B cell (primary cell): ENCODE measurements at places on chromosomes 5 and 9.

- DNase-seq: no peak
Measured at GRCh38 chr5:139481122-139481533, 1.4 kb downstream of the STING1 start.

DNA sequence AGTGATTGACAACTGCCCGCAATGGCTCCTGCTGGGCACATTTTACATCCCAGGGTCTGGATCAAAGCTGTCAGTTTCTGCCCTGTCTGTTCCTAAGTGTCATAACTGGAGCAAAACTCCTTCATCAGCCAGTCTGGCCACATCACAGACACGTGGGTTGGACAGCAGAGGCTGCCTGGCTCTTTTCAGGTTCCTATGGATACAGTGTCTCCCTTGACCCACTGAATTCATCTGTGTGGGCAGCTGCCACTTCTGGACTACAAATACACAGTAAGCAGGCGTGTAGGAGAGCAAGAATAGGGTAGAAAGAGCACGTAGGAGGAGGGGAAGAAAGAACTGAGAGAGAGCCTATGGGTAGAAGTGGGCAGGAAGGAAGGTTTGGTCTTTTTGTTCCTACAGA is 238.0 kb downstream of the ENC1 start:
- no peak for DNase-seq

DNA sequence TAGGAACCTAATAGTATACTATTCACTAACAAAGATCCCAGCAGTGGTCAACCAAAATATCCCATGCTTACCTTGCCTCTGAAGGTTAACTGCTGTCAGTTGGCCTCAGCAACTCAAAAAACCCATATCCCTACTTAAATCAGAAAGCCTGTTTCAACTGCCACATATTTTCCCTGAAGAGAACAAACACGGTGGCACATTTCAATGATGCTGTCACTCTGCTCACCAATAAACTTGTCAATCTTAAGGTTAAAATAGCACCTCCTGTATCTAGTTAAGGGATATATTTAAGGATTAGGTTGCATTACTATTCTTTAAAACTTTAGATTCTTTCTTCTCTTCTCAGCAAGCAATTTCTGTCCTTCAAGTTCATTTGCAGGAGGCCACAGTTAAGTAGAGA is 986.9 kb downstream of the CDH18 start:
- DNase-seq: no peak

DNA sequence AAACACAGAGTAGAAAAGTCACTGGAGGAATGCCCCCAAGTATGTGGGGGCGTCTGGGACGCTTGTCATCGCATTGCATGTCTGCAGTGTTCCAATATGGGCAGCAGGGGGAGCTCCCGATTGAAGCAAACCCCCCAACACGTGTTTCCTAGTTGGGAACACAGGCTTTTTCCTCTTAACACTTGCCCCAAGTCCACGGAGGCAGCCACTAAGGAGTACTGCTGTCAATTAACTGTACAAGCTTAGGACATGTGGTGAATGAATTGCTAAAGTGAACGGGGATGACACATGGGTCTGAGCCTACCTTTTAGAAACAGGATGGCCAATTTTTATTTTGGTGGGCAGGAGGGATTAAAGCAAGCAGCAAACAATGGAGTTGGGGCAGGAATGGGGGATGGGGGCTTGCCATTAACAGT is 2.2 kb downstream of the GABRB2 start:
- DNase-seq: no peak

DNA sequence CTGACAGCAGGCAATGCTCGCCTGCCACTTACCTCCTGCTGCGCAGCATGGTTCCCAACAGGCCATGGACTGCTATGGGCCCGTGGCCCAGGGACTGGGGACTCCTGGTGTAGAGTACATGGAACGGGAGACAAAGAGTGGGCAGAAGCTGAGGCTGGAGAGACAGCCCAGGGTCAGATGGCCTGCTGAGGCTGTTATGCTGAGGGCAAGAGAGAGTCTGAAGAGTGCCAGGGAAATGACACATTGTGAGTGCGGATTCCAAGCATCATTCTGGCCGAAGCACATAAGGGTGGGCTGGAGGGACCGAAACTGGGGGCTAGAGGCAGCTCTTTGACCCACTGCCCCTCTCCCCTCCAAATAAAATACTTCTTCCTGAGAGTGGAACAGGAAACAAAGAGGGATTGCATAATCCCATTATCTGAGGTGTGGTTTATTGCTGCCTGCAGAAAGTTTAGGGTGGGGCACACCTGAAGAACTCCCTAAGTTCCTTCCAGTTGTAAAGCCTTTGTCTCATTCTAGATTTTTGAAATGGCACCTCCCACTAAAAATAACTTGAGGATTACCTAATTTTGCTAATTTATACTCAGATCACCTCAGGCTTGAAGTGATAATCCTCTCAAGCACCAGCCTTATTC is 158.1 kb downstream of the ATP10B start:
- DNase-seq: no peak

GRCh38 chr5:178404987-178405386 is 172.4 kb upstream of the PHYKPL start:
- DNase-seq: no peak
